ENCODE measurements at places on chromosomes 1 and 21.
A peak's percentile ranks its signal among the peaks of the same experiment; 100 is the strongest.

GRCh38 chr21:20997636-20998455, at the start of gene NCAM2:
Gene NCAM2, plus strand, starts transcription at chr21:20998409.
- peak; percentile 1 for DNase-seq

DNA sequence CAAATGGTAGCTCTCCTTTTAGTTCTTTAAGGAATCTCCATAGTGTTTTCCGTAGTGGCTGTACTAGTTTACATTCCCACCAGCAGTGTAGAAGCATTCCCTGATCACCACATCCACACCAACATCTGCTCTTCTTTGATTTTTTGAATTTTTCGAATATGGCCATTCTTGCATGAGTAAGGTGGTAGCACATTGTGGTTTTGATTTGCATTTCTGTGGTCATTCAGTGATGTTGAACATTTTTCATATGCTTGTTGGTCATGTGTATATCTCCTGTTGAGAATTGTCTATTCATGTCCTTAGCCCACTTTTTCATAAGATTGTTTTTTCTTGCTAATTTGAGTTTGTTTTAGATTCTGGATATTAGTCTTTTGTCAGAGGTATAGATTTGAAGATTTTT, 84.6 kb upstream of the B3GALT2 start:
- DNase-seq: no peak

- no peak for DNase-seq
These were observed 12.5 kb downstream of the LBR start for GRCh38 chr1:225415307-225415706.

DNA sequence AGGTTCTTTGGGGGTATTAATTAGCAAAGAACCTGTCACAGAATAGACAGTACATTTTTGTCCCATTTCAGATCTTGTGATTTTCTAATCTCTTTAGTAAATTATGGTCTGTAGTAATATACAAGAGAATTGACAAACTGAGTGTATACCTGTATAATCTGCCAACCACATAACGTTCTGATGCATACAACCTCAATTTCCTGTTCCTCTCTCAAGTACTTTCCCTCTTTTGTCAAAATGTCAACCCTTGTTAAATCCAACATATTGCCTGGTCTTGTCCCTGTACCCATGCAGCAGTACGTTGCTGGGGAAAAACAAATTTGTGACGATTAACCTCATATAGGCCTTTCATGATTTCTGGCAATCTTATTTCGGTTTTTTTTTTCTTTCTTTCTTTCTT, 1.1 kb downstream of the ARV1 start:
- DNase-seq: no peak

DNA sequence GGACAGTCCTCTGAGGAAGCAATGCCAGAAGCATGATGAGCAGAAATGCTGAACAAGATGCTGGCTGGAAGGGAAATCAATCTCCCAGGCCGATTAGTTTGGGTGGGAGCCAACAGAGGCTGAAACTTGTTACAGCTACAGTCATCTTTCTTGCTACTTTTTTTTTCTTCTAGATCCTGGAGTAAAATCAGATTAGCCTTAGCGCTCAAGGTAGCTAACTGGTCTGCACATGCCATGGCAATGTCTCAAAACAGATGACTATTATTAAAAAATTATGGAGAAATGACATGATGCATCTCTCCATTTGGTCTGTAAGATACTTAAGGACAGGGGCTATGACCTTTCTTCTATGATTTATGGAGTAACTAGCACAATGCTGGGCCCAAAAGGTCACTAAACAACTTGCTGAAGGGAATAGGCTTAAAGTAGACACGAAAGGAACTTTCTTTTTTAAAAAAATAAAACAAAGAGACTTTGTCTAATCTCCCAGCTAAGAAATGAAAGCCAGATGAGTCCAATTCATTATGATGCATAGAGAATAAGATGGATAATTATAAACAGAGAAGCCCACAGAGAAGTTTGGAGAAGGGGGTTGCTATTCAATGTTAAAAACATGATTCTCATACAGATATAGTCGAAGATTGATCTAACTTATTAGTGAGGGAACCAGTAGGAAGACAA, 42.5 kb downstream of the UTP25 start:
- DNase-seq: no peak

Measured in DMS 273 treated with DMSO at 0.1 percent for 48 hours (cell line).